ENCODE measurements at places on chromosomes 2 and 18.

- DNase-seq = peak; percentile 16
Observed at GRCh38 chr2:224369028-224369632, 32.8 kb downstream of the FAM124B start.

- DNase-seq = no peak
Observed at GRCh38 chr2:12715258-12716031, 1.3 kb upstream of the TRIB2 start.

GRCh38 chr18:79779021-79779699, 18.6 kb upstream of the KCNG2 start:
- DNase-seq = no peak

DNA sequence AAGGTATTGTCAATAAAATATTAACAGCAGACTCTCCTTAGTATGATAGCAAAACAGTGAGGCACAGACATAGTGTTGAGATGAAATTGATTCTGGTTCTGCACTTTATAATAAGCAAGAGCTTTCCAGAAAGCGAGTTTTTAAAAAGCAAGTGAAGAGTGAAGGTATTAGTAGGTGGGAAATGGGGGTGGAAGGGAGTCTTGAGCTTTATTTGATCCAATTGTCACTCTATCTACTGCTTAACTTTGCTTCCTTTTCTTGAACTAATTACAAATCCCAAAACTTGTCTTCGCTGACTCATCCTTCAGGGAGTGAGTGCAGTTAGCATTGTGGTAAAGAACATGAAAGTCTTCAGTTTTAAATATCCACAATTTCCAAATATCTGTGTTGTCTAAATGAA, 120.6 kb upstream of the BOD1L2 start:
- DNase-seq = peak; percentile 54

- DNase-seq = no peak
Observed at GRCh38 chr2:10375570-10376281, 72.4 kb downstream of the ODC1 start.

DNA sequence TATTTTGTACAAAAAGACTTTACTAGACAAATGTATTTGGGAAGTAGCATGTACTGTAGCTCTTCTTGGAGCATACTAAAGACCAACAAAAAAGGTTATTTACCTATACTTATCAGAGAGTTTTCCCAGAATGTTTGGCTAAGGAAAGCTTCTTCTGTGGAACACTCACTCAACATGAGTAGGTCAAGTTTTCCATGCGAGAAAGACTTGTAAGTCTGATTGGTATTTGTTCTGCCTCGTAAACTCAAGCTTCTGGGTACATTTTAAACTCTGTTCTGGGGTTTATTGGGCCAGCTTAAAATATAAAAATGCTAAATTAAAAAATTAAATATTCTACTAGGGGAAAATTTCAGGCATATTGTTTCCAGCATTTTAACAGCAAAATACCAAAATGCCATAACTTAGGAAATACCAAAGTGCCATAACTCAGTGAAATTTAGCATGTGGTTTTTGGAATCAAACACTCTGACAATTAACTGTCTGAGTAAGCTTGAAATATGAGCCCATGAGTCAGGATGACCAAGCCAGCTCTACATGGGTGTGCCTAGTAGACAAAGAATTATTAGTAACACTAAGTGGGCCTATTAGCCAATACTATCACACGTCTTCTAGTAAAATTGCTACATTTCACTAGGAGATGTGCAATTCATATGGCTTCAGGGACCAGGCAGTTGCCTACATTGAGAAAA, 47.3 kb upstream of the SERPINE2 start:
- no peak for DNase-seq

DNA sequence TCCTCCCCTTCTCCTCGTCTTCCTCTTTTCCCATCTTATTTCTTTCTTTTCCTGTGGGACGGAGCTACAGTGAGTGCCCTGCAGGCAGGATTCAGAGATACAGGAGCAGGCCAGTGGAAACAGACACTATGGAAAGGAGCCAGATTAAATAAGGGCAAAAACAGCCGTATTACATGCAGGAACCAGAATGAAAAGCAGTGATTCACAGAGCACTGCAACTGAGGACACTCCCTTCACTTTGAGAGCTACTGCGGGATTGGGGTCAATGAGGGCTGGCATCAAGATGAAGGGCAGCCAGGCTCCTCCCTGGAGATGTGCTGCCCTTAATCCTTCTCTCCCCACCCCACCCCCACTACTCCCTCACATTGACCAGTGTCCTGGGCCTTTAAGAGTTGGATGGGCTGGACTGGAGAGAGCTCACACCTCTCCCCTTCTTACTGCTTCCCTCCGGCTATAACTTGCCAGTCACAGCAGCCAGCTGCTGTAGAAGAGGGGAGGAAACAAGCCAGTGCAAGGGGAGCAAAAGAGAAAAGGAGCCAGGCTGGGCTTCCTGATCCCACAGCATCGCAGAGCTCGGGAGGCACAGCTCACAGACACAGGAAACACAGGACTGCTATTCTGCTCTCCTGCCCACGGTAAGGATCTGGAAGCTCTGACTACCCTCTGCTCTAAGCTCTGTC, at the start of gene PLCD4:
Gene PLCD4 (plus strand): TSS at position 464 of the 680 bp plus-strand sequence. CDS start 7,841 bp downstream, outside the sequence.
- DNase-seq = no peak

- peak; percentile 18 for DNase-seq
Observed at GRCh38 chr2:71548646-71549425, 95.5 kb downstream of the DYSF start.

DNA sequence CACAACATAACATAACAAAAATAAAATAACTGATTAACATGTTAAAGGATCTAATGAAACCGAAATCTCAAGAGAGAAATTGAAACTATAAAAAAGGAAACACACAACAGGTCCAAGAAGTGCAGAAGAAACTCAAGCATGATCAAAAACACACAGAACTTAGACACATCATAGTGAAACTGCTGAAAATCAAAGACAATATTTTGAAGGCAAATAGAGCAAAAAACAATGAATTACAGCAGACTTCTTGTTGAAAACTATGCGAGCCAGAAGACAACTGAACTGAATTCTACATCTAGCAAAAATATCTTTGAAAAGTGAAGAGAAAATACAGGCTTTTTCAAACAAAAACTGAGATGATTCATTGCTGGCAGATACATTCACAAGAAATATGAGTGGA, 61.3 kb downstream of the UGP2 start:
- peak; percentile 50 for DNase-seq

DNA sequence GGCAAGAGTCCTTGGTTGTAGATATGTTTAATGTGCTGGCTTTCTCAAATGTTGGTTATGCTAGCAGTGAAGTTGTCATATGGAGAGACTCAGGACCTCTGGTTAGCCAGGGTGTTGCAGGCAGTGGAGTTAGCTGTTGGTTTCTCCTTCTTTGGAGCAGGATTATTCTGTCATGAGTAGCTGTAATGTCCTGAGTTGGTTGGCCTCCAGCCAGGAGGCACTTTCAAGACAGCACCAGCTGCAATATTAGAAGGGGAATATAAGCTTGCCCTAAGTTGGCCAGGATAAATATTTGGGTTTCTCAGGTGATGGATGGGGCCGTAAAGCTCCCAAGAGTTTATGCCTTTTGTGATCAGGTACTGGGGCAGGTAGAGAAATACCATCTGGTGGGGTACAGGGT, 65.5 kb downstream of the MSTN start:
- no peak for DNase-seq

GRCh38 chr2:64324746-64325410, 129.1 kb upstream of the LGALSL start:
- DNase-seq = no peak

- no peak for DNase-seq
Observed at GRCh38 chr2:23346781-23347180, 38.2 kb upstream of the KLHL29 start.

GRCh38 chr2:241648453-241648852, 11.0 kb downstream of the ATG4B start:
- DNase-seq = no peak

All from MV-4-11 (cell line).